T-cell (primary cell): ENCODE measurements at places on chromosomes 6 and 20. TPM values are rescaled to one million over a fixed set of nuclear protein-coding genes. Genes with fewer than 3 reads are reported as not detected.

- DNase-seq = no peak
Measured at GRCh38 chr20:56202493-56203077, 45.9 kb upstream of the MC3R start.

- DNase-seq = no peak
Measured at GRCh38 chr6:161137839-161138542, 135.9 kb downstream of the AGPAT4 start.

GRCh38 chr6:163970846-163971564 is 556.5 kb downstream of the QKI start:
- no peak for DNase-seq

DNA sequence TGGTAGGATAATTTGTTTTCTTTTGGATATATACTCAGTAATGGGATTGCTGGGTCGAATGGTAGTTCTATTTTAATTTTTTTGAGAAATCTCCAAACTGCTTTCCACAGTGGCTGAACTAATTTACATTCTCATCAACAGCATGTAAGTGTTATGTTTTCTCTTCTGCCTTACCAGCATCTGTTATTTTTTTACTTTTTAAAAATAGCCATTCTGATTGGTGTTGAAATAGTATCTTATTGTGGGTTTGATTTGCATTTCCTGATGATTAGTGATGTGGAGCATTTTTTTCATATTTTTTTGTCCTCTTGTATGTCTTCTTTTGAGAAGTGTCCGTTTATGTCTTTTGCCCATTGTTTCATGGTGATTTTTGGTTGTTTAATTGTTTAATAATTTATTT is 11.9 kb downstream of the HINT3 start:
- DNase-seq = no peak

Gene TLDC2
- total RNA-seq = not detected

Gene PLCB1
- total RNA-seq = 7.4 TPM
